Activated T-helper 2 cell treated with anti-CD3 and anti-CD28 coated beads, Interferon-gamma antibody, Interleukin-2, Interleukin-4, amounts not matched to agents 10 μg/mL and 5 μg/mL and 100 μg/mL, durations not matched to agents 14 hours and 24 hours and 36 hours (primary cell): ENCODE measurements at places on chromosomes 6 and 20. TPM values are rescaled to one million over a fixed set of nuclear protein-coding genes. Genes with fewer than 3 reads are reported as not detected.

The PHACTR3 gene
- not detected in 2 replicates for total RNA-seq

DNA sequence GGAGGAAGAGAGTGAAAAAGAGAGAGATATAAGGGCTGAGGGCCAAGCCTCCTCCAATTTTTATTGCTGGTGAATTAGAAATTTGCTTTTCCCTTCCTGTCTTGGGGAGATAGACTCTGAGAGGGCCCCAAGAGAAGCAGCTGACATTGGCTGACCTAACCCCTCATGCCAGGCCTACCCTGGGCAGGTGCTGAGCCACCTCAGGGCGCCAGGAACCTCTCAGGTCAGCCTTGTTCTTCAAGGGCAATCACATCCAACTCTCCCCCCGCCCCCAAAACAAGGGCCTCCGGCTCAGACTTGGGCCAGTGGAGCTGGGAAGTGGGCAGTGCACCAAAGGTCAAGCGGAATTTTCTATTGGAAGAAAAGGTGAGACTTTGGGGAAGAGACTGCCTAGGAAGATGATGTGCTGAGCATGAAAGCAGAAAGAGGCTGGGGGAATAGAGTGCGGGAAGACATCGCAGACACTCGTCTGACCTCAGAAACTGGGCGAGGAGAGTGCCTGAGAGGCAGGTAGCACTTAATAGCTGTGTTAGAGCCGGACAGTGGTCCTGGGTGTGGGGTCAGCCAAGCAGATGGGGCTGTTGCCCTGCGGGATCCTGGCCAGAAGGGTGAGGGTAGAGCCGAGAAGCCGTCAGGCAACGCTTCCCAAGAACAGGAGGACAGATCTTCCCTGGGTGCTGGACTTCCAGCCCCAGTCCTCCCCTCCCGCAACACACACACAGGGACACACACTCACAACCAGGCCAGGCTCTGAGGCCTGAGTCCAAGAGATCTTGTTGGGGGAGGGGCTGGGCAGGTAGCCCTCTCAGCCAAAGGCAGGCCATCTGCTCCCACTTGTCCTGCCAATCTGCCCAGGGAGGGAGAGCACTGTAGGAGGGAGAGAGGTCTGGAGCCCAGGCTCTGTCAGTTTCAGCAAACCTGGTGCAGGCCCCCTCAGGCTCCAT is 3.7 kb upstream of the FASTKD5 start:
- DNase-seq = no peak

The EPHA7 gene
- not detected in 2 replicates for total RNA-seq

The MACROD2 gene
- total RNA-seq = not detected in 2 replicates

The JPH2 gene
- 0.11 TPM in 1 of 2 replicates, not detected in the other for total RNA-seq

DNA sequence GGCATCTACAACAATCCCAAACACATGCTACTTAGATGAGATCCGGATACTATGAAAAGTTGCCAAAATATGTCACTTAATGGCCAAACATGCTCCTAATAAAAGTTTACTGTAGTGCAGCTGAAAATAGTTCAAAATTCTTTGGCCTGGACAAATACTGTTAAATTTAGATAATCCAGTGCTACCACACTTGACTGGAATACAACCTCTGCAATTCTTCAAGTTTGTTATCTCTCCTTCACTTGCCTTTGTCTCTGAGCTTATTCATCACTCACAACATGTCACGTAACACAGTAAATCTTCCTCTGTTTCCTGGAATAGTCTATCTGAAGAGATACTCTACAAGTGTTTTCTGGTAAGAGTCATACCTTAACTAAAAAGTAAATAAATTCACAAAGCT is 10.5 kb upstream of the PLN start:
- DNase-seq = no peak

- no peak for DNase-seq
Observed at GRCh38 chr6:166772518-166772917, 145.5 kb upstream of the RPS6KA2 start.

- no peak for DNase-seq
Observed at GRCh38 chr6:5174756-5175549, 85.8 kb downstream of the LYRM4 start.

- DNase-seq = no peak
Observed at GRCh38 chr6:141028791-141029280, 1103.9 kb upstream of the GJE1 start.

The SYNDIG1 gene
- total RNA-seq = not detected in 2 replicates

GRCh38 chr6:169604076-169604475 is 97.8 kb downstream of the WDR27 start:
- no peak for DNase-seq

The AGPAT1 gene
- total RNA-seq = 32.0 and 32.9 TPM in 2 replicates

GRCh38 chr20:10643560-10643873 is 30.3 kb downstream of the JAG1 start:
- DNase-seq = no peak

The DEFB132 gene
- total RNA-seq = not detected in 2 replicates

The RGS17 gene
- total RNA-seq = not detected in 2 replicates

The NKAIN2 gene
- total RNA-seq = not detected in 2 replicates

The PPIL6 gene
- 0.32 TPM in 1 of 2 replicates, not detected in the other for total RNA-seq

DNA sequence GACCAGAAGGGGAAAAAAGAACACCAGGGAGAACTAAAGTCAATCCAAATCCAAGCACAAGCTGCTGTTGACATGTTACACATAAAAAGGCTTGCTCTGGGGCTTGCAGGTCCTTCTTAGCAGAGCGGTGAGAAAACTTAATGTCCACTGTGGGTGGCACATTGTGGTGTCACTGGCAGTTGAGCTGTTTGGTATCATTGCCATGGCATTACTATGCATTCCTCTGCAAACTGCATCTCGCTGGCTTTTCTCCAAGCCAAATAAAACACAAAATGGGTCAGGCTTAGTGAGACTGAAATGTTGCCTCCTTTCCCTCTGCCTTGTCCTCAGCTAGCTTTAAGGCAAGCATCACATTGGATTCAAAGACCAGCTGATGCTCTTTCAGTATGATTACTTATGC is 40.9 kb downstream of the LY86 start:
- no peak for DNase-seq
